ENCODE measurements at places on chromosomes 11 and 22. TPM values are rescaled to one million over a fixed set of nuclear protein-coding genes. Genes with fewer than 3 reads are reported as not detected.

CECR2 gene
- not detected for total RNA-seq

FOLR2 gene
- total RNA-seq: not detected

OR52E8 gene
- total RNA-seq: not detected

C1QTNF5 gene
- not detected for total RNA-seq

TMEM191B gene
- 12.0 TPM for total RNA-seq

FDXACB1 gene
- total RNA-seq: 3.8 TPM

PANX1 gene
- 8.6 TPM for total RNA-seq

GAB4 gene
- not detected for total RNA-seq

ALG9 gene
- 24.3 TPM for total RNA-seq

ZNF280B gene
- total RNA-seq: 1.8 TPM

DBX1 gene
- not detected for total RNA-seq

Measured in T-cell (primary cell).